Activated naive CD8-positive, alpha-beta T cell treated with anti-CD3 and anti-CD28 coated beads, Interleukin-2, amount 10 ng/mL, durations not matched to agents 7 days and 5 days (primary cell): ENCODE measurements at places on chromosomes 2 and 18. TPM values are rescaled to one million over a fixed set of nuclear protein-coding genes. Genes with fewer than 3 reads are reported as not detected.
A peak's percentile ranks its signal among the peaks of the same experiment; 100 is the strongest.

- H3K4me3 ChIP-seq: no peak overlapping the region
- H3K27me3 ChIP-seq: peaks cover 2% of the 10 kb centered on the region
- no peak for DNase-seq
- H3K27ac ChIP-seq: no peak overlapping the region
- H3K4me1 ChIP-seq: peaks cover 1% of the 10 kb centered on the region
These were observed 114.0 kb upstream of the GLS start for GRCh38 chr2:190766595-190766994.

GRCh38 chr2:69911985-69912563, 2.8 kb upstream of the MXD1 start:
- H3K4me1 ChIP-seq: peaks cover 19% of the 10 kb centered on the region
- H3K36me3 ChIP-seq: peaks cover 11% of the 10 kb centered on the region
- H3K27me3 ChIP-seq: no peaks in the 10 kb centered on the region
- peak overlapping the region; percentile 13 for H3K27ac ChIP-seq
- no peak for DNase-seq
- H3K4me3 ChIP-seq: no peak overlapping the region

GRCh38 chr18:36352384-36352783, 54.9 kb downstream of the FHOD3 start:
- DNase-seq: no peak
- no peaks in the 10 kb centered on the region for H3K27me3 ChIP-seq
- H3K36me3 ChIP-seq: no peaks in the 10 kb centered on the region
- H3K4me3 ChIP-seq: no peak overlapping the region

GRCh38 chr18:27712066-27712465, 464.9 kb downstream of the CDH2 start:
- no peaks in the 10 kb centered on the region for H3K4me1 ChIP-seq
- H3K27ac ChIP-seq: no peak overlapping the region
- H3K36me3 ChIP-seq: no peaks in the 10 kb centered on the region
- DNase-seq: no peak
- H3K27me3 ChIP-seq: no peaks in the 10 kb centered on the region

GRCh38 chr18:51865538-51865937, 474.5 kb upstream of the DCC start:
- H3K4me3 ChIP-seq: no peak overlapping the region
- H3K4me1 ChIP-seq: no peaks in the 10 kb centered on the region
- no peaks in the 10 kb centered on the region for H3K27me3 ChIP-seq
- no peak overlapping the region for H3K27ac ChIP-seq

- peaks cover 15% of the 10 kb centered on the region for H3K27me3 ChIP-seq
- H3K36me3 ChIP-seq: no peaks in the 10 kb centered on the region
- H3K4me3 ChIP-seq: no peak overlapping the region
- H3K4me1 ChIP-seq: peaks cover 9% of the 10 kb centered on the region
These were observed 91.7 kb upstream of the ASB18 start for GRCh38 chr2:236355911-236356310.

DNA sequence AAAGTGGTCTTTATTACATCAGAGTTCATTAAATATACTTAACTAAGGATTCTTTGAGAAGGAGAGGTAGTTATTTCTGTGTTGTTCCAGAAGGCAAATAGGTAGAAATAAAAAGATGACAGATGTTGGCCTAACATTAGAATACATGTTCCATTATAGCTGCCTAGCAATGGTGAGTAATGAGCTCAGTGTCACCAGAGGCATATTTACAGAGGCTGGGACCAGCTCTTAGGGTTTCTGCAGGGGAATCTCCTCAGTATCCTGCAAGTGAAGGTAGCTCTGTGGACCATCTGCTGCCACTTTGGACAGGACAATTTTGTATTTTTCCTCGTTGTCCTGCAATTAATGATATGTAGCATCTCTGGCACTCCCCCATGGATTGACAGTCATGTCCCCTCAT, 416.0 kb downstream of the THSD7B start:
- H3K36me3 ChIP-seq: no peaks in the 10 kb centered on the region
- H3K27me3 ChIP-seq: no peaks in the 10 kb centered on the region
- no peak for DNase-seq
- H3K27ac ChIP-seq: no peak overlapping the region
- H3K4me1 ChIP-seq: no peaks in the 10 kb centered on the region

GRCh38 chr2:81714817-81715216, 1410.3 kb upstream of the LRRTM1 start:
- no peak overlapping the region for H3K4me3 ChIP-seq
- no peak overlapping the region for H3K27ac ChIP-seq
- DNase-seq: no peak
- no peaks in the 10 kb centered on the region for H3K36me3 ChIP-seq

DNA sequence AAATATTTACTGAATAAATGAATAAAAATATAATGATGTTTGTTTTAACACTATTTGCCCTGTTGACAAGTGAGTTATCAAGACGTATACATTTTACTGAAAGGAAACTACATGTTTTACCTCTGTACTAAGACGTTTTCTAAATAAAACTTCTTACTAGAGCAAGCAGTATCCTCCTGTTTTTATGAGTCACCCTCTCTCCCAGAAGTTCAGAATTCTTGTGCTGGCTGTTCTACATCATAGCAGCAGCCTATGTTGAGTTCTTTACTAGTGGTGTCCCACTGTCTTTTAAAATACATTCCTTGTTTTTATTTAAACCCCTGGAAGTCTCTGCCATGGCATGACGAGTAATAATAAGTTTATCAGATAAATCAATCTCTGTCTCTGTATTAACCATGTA, 297.4 kb downstream of the CALCRL start:
- no peak overlapping the region for H3K27ac ChIP-seq
- no peaks in the 10 kb centered on the region for H3K27me3 ChIP-seq
- no peaks in the 10 kb centered on the region for H3K4me1 ChIP-seq
- H3K36me3 ChIP-seq: no peaks in the 10 kb centered on the region

PLGLB2 gene
- 1.6 TPM for total RNA-seq

GRCh38 chr2:2839782-2840531, 508.9 kb upstream of the MYT1L start:
- no peaks in the 10 kb centered on the region for H3K36me3 ChIP-seq
- no peaks in the 10 kb centered on the region for H3K4me1 ChIP-seq
- peaks cover 2% of the 10 kb centered on the region for H3K27me3 ChIP-seq
- no peak for DNase-seq
- no peak overlapping the region for H3K27ac ChIP-seq

- H3K27me3 ChIP-seq: no peaks in the 10 kb centered on the region
- H3K36me3 ChIP-seq: peaks cover 34% of the 10 kb centered on the region
- no peak overlapping the region for H3K4me3 ChIP-seq
- DNase-seq: no peak
- H3K4me1 ChIP-seq: peaks cover 4% of the 10 kb centered on the region
These were observed 40.9 kb downstream of the PDK1 start for GRCh38 chr2:172596776-172597175.

DNA sequence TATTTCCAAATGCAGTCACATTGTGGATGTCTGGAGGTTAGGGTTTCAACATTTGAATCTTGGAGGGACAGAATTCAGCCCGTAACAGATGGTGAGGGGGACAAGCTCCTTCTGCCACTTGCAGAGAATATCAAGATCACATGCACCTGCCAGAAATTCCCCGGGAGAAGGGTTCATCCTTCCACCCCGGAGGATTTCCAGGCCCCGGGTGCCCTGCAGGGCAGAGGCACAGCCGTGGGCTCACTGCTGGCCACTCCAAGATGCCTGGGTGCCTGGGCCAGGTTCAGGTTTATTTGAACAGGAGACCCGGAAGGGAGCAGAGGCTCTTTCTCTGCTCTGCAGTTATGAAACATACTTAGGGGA, 38.2 kb upstream of the MGAT4A start:
- H3K4me1 ChIP-seq: peaks cover 70% of the 10 kb centered on the region
- H3K36me3 ChIP-seq: peaks cover 18% of the 10 kb centered on the region
- peak overlapping the region; percentile 56 for H3K4me3 ChIP-seq
- H3K27ac ChIP-seq: peak overlapping the region; percentile 48
- H3K27me3 ChIP-seq: no peaks in the 10 kb centered on the region
